Fibroblast of villous mesenchyme (primary cell): ENCODE measurements at places on chromosomes 13 and 19. TPM values are rescaled to one million over a fixed set of nuclear protein-coding genes. Genes with fewer than 3 reads are reported as not detected.

The LRRC4B gene
- under 0.01 TPM in 1 of 2 replicates, not detected in the other for total RNA-seq

DNA sequence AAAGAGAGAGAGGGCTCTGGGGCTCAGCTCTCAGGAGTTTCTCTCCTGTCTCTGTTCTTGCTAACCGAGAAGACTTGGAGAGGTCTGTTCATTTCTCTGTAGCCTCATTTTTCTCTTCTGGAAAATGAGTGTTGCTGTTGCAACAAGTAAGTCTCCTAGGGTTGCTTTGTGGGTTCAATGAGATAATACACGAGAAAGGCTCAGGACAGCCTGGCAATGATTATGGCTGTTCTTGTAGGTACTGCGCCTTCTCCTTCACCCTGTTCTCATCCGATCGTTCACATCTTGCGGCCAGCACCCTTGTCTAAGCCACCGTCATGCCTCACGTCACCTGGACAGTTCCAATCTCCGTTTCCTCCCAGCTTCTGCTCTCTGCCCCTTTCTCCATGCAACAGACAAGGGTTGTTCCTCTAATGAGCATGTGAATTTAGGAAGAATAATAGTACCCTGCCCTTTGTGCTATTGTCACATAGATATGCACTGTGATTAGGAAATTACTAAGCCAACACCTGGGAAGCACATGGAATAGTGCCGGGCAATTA, 4.2 kb downstream of the C5AR1 start:
- no peak for DNase-seq

DNA sequence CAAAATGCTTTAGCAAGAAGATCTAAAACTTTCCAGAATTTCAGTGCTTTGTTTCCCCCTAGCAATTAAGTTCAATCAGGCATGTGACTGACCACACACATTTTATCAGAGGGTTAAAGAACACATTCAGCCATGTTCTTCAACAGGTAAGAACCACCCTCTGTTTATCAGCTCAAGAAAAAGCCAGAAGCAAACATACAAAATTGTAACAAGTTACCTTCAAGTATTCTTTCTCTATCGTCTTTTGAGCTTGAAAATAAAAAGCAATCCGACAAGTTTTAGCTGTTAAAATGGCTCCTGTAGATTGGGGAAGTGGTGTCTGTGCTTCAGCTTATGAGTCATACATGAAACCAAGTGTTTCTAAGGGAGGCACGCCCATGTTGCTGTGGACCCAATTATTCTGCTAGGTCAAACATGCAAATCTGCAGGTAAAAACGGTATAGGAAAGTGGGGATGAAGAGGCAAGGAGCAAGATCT, at the start of gene ELF1:
Gene ELF1, minus strand, starts transcription at position 306 of the 477 bp plus-strand sequence. CDS start 37,262 bp downstream, outside the sequence.
- DNase-seq = peak; percentile 70

DNA sequence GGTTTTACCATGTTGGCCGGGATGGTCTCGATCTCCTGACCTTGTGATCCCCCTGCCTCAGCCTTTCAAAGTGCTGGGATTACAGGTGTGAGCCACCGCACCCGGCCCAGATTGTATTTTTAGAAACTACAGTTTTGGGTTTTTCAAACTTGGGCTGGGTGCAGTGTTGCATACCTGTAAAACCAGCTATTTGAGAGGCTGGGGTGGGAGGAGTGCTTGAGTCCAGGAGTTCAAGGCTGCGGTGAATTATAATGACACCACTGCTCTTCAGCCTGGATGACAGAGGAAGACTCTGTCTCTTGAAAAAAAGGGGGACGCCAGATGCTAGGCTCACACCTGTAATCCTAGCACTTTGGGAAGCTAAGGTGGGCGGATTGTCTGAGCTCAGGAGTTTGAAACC, 4.2 kb downstream of the CHAF1A start:
- DNase-seq = no peak

- no peak for DNase-seq
Observed at GRCh38 chr13:104823071-104823470, 1712.4 kb downstream of the EFNB2 start.

DNA sequence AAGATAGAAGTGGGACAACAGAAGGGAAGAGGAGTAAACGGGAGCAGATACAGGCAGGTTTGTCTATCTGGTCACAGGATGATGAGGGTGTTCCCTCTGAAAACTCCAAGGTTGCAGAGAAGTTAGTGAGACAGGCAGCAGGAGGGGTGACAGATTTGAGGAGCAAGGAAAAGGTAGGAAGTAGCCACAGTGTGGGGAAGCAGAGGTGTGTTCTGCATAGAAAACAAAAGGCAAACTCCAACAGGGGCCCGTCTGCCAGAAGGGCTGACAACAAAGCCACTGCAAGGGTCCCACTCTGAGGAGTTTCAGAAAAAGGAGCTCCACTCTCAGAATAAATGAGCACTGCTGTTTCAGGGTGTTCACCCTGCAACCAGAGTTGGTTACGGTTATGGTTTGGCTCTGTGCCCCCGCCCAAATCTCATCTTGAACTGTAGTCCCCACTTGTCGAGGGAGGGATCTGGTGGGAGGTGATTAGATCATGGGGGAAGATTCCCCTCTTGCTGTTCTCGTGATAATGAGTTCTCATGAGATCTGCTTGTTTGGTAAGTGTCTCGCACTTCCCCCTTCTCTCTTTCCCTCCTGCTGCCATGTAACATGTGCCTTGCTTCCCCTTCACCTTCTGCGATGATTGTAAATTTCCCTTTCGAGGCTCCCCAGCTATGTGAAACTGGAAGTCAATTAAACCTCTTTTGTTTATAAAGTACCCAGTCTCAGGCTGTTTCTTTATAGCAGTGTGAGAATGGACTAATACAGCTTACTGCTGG, 32.1 kb downstream of the SMAD9 start:
- no peak for DNase-seq

- peak; percentile 26 for DNase-seq
Observed at GRCh38 chr13:98540476-98540875, 36.4 kb downstream of the STK24 start.

- DNase-seq = peak; percentile 56
Observed at GRCh38 chr13:32852526-32852925, 163.7 kb upstream of the KL start.

The LSR gene
- 0.86 and 1.6 TPM in 2 replicates for total RNA-seq

The NEK5 gene
- total RNA-seq = under 0.01 TPM in 2 replicates

- no peak for DNase-seq
Observed at GRCh38 chr13:112182251-112182650, 115.3 kb downstream of the SOX1 start.

GRCh38 chr13:108895220-108895704, 265.9 kb downstream of the MYO16 start:
- peak; percentile 51 for DNase-seq

The ISYNA1 gene
- 25.4 and 48.4 TPM in 2 replicates for total RNA-seq

DNA sequence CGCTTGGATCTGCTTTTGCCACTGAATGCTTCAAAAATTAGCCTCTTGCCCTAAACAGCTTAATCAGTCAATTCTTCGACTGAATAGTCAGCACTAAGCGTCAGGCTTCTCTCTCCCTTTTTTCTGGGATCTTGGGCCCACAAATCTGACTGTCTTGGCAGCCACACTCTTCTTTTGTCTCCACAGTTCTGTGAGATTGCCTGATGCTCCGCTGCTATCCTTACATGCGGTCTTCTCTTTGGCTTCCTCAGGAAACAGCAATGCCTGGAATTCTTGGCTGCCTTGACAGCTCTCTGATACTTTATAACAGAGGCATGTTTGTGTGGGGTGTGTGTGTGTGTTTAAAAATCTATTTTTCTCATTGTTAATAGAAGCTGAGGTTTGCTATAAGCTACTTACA, 32.6 kb downstream of the ERCC5 start:
- DNase-seq = no peak

The SIGLEC12 gene
- not detected in 2 replicates for total RNA-seq

DNA sequence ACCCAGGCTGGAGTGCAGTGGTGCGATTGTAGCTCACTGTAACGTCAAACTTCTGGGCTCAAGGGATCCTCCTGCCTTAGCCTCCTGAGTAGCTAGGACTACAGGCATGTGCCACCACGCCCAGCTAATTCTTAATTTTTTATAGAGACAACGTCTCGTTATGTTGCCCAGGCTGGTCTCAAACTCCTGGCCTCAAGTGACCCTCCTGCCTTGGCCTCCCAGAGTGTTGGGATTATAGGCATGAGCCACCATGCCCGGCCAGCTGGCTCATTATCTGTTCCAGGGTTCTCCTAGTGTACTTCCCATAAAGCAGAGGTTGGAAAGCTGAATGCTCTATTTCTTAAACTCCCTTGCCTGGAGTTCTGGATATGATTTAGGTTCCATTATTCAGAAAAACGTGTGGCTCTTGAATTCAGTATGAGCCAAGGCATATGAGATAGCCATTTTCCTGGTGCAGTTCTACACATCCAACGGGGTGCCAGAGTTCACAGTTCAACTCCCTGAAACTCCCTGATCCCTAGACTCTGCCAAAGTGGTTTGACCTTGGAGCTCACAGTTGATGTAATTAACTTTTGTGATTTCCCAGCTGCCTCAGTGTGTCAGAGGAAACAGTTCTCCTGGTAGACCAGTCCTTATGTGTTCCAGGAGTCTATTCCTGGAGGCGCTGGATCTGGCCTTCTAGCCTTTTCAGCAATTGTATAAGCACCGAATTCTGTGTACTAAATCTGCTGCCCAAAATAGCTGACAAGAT, 21.6 kb downstream of the GPR183 start:
- no peak for DNase-seq

DNA sequence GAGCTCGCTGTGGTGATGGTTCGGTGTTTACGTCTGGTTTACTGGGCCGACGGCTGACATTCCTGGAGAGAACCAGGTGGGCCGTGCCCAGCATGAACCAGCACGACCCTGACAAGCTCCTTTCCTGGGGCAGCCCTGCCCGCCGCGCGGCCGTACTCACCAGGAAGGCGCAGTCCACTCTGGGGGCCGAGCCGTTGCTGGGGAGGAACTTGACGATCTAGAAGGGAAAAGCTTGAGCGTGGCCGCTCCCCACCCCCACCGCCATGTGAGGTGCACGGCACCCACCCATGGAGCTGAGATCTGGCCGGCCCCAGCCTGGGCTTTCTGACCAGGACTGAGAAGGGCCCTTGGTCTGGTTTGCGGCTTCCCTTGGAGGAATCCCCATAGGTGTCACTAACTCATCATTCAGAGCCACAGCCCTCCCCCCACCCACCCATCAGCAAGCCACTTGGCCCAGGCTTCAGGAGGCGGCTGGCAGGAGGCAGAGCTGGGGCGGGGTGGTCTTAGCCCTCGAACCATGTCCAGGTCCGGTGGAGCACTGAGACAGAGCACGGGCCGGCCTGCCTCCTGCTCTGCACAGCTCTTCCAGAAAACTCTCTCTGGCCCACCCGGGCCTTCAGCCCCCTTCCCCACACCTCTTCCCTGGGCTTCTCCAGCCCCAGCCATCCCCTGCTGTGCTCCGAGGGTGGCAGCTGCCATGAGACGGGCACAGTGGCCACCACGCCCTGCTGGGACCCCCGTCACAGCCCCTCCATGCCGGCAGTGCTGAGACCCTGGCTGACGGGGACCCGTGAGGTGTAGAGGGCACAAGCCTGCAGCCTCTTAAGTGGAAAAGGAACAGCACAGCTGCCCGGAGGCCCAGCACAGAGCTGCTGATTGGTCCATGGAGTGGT, 6.2 kb downstream of the ATP4B start:
- DNase-seq = no peak

The NLRP11 gene
- total RNA-seq = not detected in 2 replicates

The CYP4F2 gene
- total RNA-seq = not detected in 2 replicates

DNA sequence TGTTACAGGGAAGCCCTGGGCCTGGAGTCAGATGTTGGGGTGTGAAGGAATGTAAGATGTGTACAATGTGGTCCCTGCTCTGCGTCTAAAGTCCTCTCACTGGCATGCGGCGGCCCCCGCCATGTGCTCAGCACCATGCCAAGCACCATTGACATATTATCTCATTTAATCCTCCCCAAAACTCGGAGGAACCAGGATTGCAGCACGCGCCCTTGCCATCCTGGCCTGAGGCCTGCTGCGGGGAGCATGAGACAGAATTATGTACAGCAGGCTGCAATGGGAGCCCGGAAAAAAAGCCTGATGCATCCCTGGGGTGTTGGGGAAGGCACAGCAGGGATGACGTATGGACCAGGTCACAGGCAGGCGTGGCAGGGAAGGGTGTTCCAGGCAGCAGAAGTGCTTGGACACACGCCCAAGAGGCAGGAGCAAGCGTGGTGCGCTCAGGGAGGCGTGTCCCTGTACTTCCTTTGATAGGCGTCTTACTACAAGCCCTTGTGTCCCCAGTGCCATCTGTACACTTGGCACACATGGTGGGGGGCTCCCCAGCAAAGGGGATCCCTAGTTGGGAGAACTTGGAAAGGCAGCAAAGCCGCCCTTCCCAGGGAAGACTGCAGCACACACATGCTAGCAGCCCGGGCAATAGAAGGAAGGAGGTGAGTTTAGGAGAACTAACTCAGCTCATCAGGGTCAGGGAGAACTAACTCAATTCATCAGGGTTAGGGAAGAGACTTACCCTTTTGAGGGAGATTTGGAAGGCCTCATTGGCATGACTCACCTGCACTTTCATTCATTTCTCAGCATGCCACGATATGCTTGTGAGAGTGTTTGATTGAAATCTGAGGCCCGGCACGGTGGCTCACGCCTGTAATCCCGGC, 3.4 kb downstream of the EVI5L start:
- peak; percentile 80 for DNase-seq

DNA sequence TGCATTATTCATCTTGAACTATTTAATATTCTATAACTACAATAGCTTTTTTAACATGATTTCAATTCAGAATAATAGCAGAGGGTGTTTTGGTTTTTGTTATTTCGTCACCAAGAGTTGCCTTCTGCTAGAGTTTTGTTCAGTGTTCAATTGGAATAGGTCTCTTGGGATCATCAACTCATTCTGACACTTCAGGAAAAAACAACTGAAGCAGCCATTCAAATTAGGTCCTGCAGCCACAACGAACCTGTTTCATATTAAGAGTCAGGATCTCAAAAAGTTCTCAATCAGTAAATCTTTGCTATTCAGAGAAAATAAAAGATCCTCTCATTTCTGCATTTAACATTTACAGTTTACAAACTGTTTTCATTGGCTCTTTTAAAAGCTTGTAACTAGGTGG, 2.4 kb upstream of the CHAMP1 start:
- DNase-seq = no peak

DNA sequence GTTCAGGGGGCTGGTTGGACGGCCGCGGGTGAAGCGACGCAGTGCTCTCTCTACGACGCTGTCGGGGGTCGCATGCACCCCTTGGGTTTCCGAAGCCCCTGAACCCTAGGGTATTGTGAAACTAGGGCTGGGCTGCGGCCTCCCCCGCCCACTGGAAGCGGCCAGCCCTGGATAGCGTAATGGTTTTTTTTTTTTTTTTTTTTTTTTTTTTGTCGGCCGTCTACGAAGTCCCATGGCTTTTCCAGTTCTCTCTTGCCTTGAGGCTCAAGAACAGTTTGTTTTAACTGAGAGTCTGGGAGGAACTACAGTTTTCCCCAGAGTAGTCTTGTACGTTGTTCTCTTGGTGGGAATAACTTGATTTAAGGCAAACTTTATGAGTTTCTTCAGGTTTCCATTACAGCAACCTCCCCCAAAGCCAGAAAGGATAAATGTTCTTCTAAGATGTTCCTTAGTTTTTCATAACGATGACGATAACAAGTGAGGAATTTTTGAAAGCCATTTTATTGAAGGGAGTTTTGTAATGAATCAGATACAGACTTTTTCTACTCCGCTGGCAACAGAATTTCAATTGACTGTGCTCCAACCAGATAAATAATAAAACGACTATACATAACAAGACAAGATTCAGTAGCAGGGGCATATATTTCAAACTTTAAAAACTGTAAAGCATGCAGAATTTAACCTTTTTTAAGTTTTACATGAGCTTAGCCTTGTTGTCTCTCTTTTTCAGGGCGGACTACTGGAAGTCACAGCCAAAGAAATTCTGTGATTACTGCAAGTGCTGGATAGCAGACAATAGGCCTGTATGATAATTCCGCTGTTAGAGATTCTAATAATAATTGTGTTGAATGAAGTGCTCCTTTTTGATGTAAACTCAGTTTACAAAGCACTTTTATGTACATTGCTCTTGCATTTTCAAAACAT, 867 bp downstream of the WBP4 start:
- peak; percentile 89 for DNase-seq

GRCh38 chr13:45598597-45598996, 16.9 kb downstream of the ERICH6B start:
- no peak for DNase-seq
